ENCODE measurements at places on chromosomes 11 and 22. TPM values are rescaled to one million over a fixed set of nuclear protein-coding genes. Genes with fewer than 3 reads are reported as not detected.

Gene DHCR7
- 24.1 TPM for total RNA-seq

Gene HTR3A
- total RNA-seq: not detected

Gene MS4A1
- not detected for total RNA-seq

Gene OR52I1
- total RNA-seq: not detected

Gene OR8B12
- total RNA-seq: not detected

DNA sequence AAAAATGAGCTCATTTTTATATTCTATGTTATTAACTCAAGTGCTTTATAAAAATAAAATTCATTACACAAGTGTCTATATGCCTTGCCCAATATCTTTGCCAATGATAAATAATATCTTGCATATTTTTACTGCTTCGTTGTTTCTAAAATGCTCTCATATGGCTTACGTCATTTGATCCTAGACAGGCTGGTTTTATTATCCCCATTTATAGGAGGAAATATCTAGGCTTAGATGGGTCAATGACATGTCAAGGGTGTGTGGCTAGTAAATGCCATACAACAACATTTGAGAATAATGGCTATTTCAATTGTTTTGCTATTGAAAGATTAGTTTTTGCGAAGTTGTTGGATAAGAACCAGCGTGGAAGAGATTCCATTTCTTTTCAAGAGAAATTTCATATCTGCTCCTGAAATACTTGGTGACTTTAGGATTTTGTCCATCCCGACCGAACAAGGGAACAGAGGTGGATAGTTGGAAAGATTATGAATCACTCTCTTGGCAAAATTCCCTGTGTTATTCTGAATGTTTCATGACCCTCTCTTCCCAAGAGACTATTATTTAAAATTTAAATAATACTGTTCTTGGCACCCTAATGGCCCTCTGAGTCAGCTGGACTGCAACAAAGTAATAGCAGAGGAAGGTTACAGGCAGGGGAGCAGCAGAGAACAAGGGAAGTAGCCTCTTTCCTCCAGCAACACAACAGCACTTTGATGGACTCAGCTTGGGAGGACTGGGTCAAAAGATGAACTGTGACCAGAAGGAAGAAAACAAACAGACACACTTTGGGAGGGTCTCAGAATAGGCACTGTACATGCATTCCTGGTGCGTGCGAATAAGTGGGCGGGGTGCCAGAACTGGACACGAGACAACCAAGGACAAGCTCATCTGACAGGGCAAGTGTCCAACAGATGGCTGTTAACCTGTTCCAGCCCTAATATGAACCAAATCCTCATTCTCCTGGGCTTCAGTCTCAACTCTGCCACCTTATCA, 94.5 kb downstream of the ME3 start:
- peak; percentile 93 for DNase-seq

DNA sequence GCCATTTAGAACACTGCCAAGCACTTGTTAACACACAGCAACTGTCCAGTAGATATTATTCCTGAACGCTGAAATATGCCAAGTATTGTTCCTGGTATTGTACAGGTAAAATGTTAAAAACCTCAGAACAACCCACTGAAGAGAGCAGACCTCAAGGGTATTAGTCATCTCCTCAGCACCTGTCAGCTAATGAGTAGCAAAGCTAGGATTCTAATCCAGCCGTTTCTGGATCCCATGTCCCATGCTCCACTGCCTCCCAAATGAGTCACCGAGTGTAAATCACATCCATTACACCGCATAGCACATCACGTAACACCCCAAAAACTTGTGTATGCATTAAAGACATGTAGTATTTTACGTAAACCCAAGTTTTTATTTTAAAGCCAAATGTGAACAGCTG, 705.4 kb upstream of the TENM4 start:
- peak; percentile 32 for DNase-seq

DNA sequence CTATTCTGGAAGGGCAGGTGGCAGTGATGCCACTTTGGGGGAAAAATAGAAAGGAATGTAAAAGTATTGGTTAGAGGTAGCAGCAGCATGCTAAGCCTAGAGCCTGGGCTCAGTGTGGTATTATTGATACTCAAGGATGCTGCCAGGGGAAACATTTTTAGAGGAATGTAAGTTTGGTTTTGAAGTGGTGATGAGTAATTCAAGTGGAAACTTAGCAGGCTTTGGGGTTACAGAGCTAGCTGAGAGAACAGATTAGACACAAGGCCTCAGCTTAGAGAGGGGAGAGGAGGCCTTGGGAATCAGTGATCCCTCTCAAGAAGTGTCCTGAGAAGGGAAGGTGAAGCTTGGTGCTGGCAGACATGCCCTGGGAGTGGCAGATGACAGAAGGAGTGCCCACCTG, 32.9 kb upstream of the DDI1 start:
- no peak for DNase-seq

- DNase-seq: no peak
These were observed 30.1 kb upstream of the TP53I11 start for GRCh38 chr11:44980533-44981427.

- no peak for DNase-seq
These were observed 130.5 kb downstream of the GRIA4 start for GRCh38 chr11:105740164-105740903.

DNA sequence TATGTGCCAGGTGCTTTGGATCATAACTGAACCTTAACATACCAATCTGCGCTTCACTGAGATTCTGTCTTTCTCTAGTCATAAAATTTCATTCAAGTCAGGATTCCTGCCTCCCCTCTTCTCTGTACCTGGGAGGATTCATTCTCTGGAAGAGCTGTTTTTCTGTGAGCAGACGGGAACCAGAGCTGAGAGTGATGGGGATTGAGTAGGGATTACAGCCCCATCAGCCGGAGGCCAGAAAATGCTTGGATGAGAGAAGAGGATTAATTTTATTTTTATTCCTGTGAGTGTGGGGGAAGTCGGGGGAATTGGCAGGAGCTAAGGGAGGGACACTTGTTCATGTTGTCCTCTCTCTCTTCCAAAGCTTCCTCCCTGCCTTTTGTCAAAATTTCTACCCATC, 4.7 kb downstream of the STX3 start:
- no peak for DNase-seq

GRCh38 chr11:26569646-26570045, 2.4 kb downstream of the MUC15 start:
- DNase-seq: no peak

DNA sequence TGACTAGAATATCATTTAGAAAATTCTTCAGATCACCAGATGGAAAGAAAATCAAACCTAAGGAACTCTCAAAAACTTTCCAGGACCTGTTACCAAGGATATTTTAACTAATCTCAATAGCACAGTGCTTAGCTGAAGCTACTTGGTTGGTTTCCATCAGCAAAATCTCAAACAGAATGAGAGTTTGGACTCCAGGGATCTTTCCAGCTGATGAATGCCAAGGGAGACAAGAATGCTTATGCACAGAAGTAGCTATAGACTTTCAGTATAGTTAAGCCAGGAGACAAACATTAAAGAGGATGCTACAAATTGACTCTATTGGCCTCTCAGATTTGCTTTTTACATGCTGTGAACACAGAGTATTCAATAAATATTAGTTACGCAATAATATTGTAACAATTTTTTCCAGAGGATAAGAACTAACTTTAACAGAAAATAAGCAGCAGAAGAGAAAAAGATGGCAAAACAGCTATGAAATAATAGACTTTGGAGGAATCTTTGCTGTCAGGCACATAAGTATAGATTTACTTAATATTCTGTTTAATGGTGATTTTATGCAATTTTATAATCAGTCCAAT, 331.4 kb downstream of the DLG2 start:
- no peak for DNase-seq

- no peak for DNase-seq
These were observed 455.9 kb downstream of the MN1 start for GRCh38 chr22:27345691-27346090.

DNA sequence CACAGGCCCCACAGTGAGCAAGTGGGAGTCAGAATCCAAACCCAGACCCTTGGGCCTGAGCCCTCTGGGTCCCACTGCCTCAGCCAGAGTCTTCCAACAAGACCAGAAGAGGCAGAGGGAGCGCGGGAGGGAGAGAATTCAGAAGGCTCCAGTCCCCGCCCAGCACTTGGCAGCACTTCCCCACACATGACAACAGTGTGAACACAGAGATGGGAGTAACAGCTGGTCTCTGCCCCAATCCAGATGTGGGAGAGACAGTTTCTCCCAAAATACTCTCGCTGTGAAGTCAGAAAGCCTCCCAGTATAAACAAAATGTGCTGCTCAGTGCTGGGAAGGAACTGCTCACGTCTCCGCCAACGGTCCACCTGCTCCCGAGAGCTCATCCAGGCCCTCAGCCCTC, 219.9 kb downstream of the MN1 start:
- DNase-seq: no peak
